ENCODE measurements at places on chromosomes 3 and 15.

DNA sequence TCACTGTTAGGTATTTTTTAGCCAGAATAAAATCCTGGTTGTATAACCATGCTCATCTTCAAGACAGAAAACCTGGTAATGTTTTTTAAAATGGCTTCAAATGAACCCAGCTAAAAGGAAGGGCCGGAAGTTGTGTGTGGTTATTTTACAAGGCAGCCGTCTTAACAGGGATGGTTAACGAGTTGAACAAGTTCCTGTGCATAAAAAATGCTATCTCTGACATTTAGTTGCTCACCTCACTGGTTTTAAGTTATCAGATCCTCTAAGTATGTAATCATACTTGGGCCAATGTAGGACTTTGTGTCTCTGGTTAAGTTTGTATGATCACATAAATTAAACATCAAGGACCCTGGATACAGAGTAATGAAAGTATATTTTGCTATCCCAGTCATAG lies 2.1 kb downstream of the ATP11B start:
- no peak for DNase-seq

GRCh38 chr15:60648928-60649679 lies 170.2 kb upstream of the ICE2 start:
- DNase-seq, result no peak

GRCh38 chr3:82641701-82642100 lies 880.3 kb upstream of the GBE1 start:
- DNase-seq, result no peak

- DNase-seq, result no peak
Measured at GRCh38 chr15:101172501-101173071, 79.3 kb downstream of the CHSY1 start.

DNA sequence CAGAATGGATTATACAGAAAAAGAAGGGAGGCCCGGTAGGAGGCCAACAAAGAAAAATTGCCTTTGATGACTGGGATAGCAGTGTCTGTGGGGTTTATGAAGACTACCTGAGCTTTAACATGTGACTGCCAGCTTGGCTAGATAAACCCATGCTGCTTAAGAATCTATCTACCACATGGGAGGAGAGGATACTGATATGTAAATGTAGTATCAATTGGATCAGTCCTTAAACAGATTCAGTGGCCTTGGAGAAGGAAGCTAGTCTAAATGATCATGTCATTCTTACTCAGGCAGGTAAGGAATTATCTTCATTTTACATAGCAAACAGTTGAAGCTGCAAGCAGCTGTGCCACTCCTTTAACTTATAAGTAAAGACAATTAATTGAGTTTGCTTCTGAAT lies 50.0 kb upstream of the SYNPR start:
- DNase-seq, result no peak

DNA sequence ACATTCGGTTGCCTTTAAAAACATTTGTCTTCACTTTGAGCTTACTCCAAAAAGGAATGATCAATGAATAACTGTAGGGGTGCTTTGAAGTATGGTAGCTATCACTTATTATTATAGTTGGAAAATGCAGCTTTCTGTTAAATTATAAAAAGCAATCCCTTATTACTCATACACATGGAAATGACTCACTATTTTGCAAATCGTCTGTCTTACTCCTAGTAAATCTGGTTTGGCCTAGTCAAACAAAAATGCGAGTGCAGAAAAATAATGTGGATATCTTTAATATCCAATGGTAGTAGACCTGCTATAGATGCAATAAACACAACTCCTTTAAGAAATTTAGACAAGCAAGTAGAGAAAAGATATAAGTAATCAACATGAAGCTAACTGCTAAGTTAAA lies 112.5 kb downstream of the ZIC1 start:
- DNase-seq, result peak; percentile 63

GRCh38 chr3:79018671-79019136 lies 749.1 kb downstream of the ROBO1 start:
- DNase-seq, result peak; percentile 61

DNA sequence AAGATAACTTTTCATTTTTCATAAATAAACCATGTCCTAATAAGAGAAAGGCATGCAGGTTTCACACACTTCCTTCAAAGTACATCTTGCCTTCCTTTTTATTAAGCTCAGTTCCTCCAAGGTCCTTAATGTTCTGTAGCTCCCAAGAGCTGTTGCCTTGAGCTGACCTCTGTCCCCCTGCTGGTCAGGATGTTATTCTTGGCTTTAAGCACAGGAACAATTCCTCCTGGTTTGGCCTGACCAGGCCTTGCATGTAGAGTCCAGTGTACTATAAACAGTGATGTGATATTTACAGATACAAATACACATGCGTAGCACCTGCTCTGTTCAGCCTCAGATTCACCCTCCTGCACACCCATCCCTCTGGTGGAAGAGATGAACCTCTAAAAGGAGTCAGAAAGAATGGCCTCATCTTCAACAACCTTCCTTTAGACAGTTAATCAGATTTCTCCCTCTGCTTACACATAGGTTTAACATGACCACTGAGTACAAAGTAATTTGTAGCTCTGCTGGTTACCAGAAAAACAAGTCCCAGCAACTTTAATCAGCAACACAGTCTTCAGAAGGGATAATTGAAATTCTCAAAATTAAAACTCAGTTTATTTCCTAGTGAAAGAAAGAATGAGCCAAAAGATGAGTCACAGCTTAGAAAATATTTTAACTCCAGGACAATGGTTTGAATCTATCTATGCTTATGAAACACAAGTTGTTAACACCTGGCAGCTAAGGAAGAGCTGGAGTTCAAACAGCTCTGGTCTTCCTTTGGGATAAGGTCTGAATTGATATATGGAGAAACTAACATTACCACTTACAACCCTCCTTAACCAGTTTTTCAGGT lies 46.5 kb downstream of the PTPN9 start:
- peak; percentile 63 for DNase-seq

- DNase-seq, result no peak
Measured at GRCh38 chr3:11794927-11795326, 51.8 kb downstream of the TAMM41 start.

DNA sequence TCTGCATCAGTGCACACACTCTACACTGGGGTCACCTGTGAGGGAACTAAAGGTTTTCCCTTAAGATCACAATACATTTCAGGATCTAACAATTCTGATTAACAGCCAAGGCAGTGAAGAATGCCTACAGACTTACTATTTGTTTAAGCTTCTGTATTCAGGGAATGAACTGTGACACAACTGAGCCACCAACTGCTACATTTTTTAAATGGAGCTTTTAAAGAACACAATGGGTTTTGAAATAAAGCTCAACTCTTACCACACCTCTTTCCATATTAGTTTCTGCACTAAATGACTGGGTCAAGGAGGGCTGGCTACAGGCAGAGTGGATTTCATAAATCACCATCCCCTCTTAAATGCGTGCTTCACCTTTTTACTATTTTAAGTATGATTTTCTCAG lies 100.2 kb downstream of the TMCC1 start:
- peak; percentile 30 for DNase-seq

GRCh38 chr15:91524534-91524933 lies 329.0 kb upstream of the SLCO3A1 start:
- DNase-seq, result no peak

DNA sequence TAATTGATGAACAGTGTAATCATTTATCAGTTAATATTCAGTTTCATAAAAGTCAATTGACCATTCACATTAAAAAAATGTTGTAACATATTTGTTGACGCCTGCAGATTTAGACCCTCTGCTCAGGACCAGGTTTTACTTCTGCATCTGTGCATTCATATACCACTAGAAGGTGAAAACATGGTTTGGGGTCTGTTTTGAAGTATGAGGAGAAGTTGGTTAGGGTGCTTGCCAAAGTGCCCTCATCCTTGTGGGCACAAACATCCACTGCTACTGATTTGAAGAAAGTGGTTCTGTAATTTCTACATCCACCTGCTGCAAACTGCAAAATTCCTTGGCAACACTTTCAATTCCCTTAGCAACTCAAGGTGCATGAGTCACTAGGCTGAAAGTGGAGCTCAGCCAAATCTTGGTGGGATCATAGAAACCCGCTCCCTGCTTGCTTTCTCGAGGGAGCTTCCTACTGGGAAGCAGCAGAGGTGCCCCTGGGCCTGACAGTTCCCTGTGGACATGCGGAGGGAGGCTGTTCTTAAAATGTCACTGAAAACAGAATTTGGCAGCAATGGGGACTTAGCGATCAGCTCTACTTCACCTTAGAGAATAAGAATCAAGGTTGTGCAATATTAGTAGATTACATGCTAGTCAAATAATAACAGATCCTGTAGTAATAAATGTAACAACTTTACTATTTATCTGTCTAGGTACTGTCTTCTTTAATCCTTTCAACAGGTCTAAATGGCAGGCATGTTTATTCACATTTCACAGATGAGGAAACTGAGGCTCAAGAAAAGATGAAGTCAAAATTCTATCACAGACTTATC lies 301.0 kb upstream of the TBL1XR1 start:
- DNase-seq, result peak; percentile 68

- no peak for DNase-seq
Measured at GRCh38 chr3:182242489-182242942, 530.8 kb downstream of the SOX2 start.

- DNase-seq, result no peak
Measured at GRCh38 chr3:123757281-123757940, 126.7 kb downstream of the MYLK start.

DNA sequence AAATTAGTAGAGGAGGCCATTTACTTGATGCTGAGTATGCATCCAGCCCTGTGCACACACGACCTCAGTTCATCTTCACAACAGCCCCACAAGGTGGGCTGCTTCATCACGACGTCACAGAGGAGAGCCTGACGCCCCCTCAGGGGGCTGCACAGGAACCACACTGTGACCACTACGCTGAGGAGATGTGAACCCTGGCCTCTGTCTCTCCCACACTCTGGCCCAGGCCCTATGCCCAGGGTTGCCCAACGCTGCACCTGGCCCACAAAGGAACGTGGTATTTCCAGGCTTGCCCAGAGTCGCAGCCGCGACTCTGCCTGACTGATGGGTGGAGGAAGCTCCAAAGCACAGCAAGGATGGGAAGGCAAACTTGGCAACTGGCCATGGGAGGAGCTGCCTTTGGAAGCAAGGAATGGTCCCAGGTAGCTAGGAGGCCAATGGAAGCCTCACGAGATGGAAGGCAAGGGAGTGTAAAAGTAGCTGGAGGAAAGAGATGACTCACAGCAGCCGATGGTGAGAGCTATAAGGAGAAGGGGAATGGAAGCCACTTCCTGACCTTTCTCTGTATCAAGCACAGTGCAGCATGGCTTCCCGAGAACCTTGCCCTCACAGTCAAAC lies 226.0 kb downstream of the KLF13 start:
- DNase-seq, result no peak

GRCh38 chr3:101010296-101010695 lies 17.1 kb upstream of the ABI3BP start:
- DNase-seq, result peak; percentile 75

DNA sequence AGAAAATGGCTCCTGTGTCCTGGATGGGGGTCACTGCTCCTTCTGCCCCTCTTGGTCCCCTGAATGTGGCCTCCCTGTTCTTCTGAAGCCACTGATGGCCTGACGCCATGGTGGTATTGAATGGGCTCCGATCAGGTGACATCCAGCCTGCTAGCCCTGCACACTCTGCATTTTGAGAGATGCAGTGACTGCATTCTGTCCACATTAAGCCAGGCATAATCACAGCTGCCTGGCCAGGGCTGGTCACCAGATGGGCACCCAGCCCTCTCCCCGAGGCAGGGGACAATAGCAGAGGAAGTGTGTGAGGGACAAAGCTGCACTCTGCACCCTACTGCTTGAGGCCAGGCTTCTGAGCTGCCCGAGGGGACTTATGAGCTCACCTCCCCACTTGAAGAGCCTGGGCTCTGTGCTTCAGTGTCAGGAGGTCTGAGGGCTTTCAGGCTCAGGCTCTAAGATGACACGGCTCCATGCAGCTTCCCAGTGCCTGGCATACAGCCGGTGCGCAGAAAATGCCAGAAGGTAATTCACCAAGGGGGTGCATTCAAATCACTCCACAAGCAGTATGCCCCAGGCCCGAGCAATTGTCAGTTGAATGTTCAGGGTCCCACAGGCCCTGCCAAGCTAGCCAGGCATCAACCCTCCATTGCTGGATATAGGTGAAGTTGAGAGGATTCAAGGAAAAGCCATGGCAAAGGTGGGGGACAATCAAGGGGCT lies 56.8 kb downstream of the WNT7A start:
- no peak for DNase-seq

GRCh38 chr15:88321271-88321670 lies 64.7 kb upstream of the NTRK3 start:
- no peak for DNase-seq

DNA sequence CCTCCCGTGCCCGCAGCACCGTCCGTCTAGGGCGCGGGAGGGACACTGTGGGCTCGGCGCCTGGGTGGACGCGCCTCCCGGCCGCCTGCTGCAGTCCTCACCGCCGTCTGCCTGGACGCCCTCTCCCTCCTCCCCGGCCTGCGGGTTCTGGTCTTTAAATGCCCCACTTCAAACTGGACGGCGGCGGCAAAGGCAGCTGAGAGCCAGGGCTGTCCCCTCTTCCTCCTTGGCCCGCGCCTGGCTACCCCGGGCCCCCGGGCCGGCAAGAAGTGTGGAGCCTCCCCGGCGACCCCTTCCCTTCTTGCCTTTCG lies 426 bp downstream of the CBLB start:
- peak; percentile 43 for DNase-seq

DNA sequence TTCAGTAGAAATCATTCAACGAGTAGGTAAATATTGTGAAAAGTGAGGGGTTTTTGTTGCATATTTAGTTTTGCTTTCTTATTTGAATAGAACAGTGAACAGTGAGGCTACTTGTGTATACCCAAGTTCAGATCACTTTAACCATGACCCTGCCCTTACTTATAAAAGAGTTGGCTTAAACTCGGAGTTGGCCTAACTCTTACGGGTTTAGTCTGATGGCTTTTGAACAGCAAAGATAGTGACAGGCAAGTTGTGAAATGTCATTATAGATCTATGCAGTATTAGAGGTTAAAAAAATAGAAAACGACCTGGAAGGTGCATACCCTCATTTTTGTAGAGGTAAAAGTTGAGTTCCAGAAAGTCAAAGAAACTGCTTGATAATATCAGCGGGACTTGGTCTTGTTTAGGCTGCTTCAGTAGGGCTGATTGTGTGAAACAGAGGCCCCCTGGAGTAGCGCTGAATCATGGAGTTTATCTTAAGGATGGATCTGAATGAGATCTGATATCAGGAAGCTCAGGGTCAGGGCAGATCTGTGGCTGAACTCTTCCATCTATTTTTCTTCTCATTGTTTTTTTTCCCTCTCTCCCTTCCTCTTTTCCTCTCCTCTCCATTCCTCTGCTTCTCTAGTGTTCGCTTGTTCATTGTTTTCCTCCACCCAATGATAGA lies 359.8 kb downstream of the LPP start:
- no peak for DNase-seq
